ENCODE measurements at places on chromosomes 6 and 20.

- no peak for DNase-seq
These were observed 32.3 kb downstream of the FOXP4 start for GRCh38 chr6:41578217-41579087.

DNA sequence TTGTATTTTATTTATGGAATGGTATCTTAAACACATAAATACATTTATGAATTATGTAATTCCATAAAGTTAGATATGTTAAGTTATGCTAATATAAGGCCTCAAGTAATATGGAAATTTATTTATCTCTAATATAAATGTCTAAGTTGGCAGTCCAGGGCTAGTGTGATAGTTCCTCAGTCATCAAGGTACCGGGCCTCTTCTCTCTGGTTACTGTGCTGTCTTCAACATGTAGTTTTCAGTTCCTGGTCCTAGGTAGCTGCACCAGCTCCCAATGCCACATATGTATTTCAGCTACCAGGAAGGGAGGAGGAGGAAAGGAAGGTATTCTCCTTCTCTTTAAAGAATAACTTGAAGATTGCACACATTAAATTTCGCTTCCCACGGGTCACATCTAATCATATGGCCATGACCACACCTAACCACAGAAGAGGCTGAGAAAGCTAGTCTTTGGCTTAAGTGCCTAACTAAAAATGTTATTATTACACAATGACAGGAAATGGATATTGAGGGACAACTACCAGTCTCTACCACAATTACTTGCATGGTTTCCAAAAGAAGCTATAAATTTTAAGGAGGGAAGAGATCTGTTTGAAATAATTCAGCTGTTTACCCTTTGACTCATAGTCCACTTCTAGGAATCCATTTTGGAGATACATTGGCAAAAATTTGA is 68.6 kb downstream of the BCKDHB start:
- DNase-seq = no peak

DNA sequence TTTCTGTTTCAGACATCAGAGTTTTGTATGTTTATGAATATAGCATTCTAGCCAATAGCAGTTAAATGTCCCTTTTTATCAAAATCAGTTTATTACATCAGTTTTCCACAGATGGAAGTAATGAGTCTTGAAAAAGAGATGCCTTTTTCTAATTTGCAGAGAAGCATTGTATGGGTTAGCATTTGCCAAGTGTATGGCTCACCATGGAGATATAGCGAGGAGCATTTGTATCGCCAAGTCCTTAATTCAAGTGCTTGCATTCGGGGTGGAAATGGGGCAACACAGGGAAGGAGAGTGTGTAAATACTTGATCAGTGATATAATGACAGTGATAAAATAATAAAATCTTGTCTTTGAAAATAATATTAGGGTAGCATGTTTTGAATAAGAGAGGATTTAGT is 42.9 kb downstream of the TXLNB start:
- DNase-seq = no peak

DNA sequence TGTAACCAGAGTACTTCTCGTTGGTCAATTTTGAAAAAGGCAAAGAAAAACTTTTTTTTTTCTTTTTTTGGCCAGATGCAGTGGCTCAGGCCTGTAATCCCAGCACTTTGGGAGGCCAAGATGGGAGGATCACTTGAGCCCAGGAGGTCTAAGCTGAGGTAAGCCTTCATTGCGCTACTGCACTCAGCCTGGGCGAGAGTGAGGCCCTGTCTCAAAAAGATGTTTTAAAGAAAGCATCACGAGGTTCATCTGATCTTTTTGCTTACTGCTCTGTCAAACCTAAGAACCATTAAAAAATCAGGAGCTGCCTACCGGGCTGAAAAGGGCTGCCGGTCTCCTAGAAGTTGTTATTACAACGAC is 607 bp downstream of the LYRM2 start:
- DNase-seq = no peak

DNA sequence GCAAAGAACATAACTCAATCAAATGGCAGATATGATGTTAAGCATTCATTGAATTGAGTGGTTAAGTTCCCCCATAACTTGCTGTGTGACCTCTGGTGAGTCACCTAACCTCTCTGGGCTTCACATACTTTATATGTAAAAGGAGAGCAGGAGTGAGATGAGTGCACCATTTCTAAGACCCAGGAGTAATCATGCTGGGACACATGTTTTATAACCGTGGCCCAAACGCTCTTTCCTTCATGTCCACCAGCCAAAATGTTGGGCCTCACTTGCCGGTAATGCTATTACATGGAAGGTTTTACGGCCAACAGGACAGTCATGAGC is 40.3 kb upstream of the CCDC167 start:
- DNase-seq = no peak

DNA sequence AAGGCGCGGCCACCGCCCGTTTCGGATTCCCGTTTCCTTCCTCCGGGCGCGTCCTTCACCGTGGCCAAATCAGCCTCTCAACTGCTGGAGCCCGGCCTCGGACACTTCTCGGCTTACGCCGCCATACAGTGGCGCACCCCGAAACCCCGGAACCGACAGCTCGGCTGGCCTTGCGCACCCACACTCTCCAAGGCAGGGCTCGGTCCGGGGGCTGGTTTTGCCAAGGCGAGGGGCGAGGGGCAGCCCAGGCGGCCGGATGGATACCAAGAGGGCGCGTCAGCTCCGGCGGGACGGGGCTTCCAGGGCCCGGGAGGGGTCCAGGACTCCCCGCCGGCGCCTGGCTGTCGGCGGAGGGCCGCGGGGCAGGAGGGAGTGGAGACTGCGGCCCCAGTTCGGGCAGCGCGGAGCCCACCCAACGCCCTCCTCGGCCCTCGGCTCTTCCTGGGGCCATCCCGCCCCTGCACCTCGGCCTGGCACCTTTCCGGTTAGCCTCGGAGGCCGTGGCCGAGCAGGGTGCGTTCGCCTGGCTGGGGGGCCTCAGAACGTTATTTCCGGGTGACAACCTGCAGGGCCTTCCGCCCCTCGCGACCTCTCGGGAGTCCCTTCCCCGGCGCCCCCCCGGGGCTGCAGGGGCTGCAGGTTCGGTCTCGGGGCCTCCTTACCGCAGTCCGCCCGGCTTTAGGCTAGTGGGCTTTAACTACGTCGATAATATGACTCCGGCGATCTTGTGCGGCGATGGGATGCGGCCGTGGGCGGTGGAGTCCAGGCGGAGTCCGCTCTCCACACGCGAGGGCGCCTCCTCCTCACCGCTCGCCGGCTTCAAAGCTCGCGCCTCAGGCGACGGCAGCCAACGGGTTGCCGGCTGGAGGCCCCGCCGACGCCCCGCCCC is 697 bp upstream of the CEP43 start:
- DNase-seq = no peak

- no peak for DNase-seq
These were observed 129.6 kb downstream of the CD24 start for GRCh38 chr6:106844930-106845329.

DNA sequence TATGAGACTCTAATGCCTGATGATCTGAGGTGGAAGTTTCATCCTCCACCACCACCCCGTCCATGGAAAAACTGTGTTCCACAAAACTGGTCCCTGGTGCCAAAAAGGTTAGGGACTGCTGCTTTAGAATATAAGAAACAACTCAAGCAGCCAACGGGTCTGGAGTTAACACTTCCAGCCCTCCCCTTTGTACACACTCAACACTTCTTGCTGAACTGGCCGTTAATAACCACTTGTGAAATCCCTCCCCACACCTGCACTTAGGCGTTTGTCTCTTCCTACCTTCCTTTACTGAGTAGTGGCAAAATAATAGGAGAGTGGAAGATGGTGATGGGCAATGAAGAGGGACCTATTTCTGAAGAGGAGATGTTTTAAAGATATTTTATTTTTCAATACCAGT is 10.5 kb downstream of the SAYSD1 start:
- no peak for DNase-seq

GRCh38 chr6:139124887-139125672 is 9.8 kb upstream of the HECA start:
- no peak for DNase-seq

DNA sequence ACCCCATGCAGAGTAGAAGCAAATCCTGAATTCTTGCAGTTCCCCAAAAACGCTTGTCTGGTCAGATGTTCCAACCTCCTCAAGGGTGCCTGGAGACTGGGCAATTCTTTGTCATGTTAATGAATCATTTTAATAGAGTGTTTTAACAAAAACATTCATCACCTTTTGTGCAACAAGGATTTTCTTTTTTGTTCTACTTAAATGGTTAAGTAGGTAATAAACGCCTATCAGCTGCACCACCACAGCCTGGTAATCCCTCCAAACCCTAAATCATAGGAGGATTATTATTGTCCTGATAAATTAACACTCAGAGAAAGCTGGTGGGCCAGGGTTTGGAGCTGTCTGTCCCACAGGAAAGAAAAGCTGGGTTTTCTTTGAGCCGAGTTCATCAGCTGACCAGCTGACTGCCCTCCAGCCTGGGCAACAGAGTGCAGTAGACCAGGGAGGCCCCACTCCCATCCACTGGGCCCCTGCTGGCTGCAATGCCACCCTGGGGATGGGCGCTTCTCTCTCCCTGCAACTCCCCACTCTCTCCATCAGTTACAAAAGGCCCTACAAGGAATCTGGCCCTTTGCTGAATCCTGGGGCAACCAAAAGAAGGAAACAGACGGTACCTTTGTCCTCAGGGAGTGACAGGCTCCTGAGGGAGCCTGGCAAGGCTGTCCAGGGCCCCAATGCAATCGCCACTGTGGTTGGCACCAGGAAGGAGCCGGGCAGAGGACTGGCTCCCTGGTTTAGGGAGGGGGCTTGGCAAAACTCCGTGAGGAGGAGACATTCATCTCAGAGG is 23.1 kb upstream of the BMP7 start:
- DNase-seq = peak; percentile 50

- DNase-seq = no peak
These were observed 527.0 kb downstream of the CDH26 start for GRCh38 chr20:60485012-60485760.

GRCh38 chr6:3831761-3832530 is 17.2 kb upstream of the FAM50B start:
- no peak for DNase-seq

DNA sequence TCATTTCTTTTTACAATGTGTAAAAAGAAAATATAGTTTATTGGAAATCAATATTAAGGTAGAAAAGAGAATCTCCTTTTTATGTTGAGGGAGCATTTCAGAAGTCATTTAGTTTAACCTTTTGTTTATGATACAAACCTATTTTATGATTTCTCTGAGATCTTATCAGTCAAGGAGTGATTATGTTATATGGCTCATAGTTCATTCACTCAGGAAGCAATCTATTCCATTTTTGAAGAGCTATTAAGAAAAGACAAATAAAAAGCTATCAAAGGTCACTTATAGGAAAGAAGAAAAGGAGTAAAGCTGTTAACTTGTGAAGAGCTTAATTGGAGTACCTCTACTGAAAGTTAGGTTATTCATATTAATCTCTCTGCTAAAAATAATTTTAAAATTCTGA is 526.6 kb upstream of the JAG1 start:
- DNase-seq = no peak

- no peak for DNase-seq
These were observed 166.9 kb downstream of the EYA2 start for GRCh38 chr20:47061549-47061948.

- no peak for DNase-seq
These were observed 151.0 kb downstream of the SLC24A3 start for GRCh38 chr20:19363476-19363875.

- no peak for DNase-seq
These were observed 214.0 kb downstream of the WDR27 start for GRCh38 chr6:169487579-169488436.

DNA sequence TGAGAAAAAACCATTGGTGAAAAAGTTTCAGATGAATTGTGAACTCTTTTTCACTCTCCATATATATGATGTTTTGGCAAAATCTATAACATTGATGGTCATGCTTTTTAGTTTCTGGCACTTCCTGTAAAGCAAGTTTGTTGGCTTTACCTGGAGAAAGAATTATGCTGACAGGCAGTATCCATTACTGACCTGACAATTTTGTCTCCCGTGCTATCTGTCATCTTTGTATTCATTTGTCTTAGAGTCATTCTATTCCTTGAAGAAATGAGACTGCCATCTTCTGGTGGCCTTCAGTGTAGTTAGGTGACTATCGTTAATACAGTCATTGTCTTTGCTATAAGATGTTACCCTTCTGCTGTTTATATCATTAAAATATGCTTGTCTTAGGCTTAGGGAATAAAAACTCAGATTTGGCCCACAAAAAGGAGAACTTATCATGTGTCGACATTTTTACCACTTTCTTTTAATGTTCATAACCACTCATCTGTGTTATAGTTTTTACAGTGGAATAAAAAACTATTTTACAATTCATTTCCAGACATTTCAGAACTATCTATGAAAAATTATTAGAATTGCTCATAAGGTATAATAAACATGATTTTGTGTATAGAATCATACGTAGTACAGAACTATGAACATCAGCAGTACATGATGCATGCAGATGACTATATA is 707.0 kb downstream of the EPM2A start:
- no peak for DNase-seq

- DNase-seq = no peak
These were observed 18.6 kb downstream of the CCDC167 start for GRCh38 chr6:37480951-37481534.

GRCh38 chr6:154410619-154411072 is 54.0 kb upstream of the IPCEF1 start:
- DNase-seq = no peak

- peak; percentile 3 for DNase-seq
These were observed at the start of gene MOXD1 for GRCh38 chr6:132400883-132401617. MOXD1 (minus strand) TSS chr6:132401475; CDS start chr6:132401426, 49 bp downstream.

DNA sequence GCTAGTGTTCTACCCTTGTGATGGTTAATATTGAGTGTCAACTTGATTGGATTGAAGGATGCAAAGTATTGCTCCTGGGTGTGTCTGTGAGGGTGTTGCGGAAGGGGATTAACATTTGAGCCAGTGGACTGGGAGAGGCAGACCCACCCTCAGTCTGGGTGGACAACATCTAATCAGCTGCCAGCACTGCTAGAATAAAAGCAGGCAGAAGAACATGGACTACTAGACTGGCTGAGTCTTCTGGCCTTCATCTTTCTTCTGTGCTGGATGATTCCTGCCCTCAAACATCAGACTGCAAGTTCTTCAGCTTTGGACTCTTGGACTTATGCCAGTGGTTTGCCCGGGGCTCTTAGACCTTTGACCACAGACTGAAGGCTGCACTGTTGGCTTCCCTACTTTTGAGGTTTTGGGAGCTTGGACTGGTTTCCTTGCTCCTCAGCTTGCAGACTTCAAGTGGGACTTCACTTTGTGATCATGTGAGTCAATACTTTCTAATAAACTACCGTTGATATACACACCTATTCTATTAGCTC is 50.1 kb downstream of the SDHAF4 start:
- DNase-seq = no peak

DNA sequence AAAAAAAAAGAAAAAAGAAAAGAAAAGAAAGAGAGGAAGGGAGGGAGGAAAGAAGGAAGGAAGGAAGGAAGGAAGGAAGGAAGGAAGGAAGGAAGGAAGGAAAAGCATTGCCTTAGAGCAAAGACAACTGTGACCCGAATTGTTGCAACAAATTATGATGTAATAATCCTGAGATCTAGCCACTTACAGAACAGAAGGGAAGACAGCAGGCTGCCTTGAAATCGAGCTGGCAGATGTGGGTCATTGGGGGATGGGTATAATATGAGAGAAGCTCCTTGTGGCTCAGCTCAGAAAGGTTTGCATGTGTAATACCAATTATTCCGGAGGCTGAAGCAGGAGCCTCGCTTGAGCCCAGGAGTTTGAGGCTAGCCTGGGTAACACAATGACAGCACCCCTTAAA is 208.1 kb upstream of the PROKR2 start:
- DNase-seq = no peak

GRCh38 chr6:19849196-19849595 is 12.0 kb downstream of the ID4 start:
- no peak for DNase-seq
